ENCODE measurements at places on chromosomes 3 and 15.
A peak's percentile ranks its signal among the peaks of the same experiment; 100 is the strongest.

- DNase-seq: no peak
These were observed 56.9 kb downstream of the PLOD2 start for GRCh38 chr3:146104068-146104467.

- no peak for DNase-seq
These were observed at the start of gene FANCD2OS for GRCh38 chr3:10108091-10108490. Gene FANCD2OS (minus strand): TSS chr3:10108255. CDS start chr3:10104774, 3,481 bp downstream.

- peak; percentile 14 for DNase-seq
These were observed 2.5 kb upstream of the FEZF2 start for GRCh38 chr3:62375655-62376453.

DNA sequence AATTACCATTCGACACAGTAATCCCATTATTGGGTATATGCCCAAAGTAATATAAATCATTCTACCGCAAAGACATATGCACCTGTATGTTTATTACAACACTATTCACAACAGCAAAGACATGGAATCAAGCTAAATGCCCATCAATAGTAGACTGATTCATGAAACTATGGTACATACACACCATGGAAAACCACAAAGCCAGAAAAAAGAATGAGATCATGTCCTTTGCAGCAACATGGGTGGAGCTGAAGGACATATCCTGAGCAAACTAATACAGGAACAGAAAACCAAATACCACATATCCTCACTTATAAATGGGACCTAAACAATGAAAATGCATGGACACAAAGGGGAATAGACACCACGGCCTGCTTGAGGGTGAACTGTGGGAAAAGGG, 11.1 kb upstream of the MCF2L2 start:
- DNase-seq: no peak

- DNase-seq: peak; percentile 16
These were observed 311.4 kb downstream of the EPHB1 start for GRCh38 chr3:135106445-135106844.

DNA sequence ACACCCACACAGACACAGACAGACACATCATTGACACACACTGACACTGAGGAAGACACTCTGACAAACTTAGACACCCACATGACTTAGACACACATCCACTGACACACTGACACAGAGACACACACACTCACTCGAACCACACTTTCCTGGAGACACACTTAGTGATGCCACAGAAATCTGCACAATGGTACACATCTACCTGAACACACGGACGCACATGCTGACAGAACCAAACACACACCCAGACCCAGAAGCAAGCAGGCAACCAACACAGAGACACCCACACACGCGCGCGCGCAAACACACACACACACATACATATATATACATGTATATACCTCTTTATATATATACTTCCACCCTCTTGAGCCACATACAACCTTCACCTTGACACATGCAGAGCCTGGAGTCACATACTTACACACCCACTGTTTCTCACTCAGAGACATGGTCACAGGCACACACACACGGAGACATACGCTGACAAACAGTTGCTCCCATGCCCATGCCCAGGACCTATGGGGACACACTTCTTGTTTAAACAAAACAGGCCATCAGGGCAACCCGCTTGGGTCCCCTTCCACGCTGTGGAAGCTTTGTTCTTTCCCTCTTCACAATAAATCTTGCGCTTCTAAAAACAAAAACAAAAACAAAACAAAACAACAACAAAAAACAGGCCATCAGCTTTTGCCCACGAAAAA, 913 bp upstream of the SCN5A start:
- DNase-seq: peak; percentile 18

- DNase-seq: no peak
These were observed 3.4 kb downstream of the HYAL3 start for GRCh38 chr3:50295553-50296431.

GRCh38 chr3:188468662-188469061, 314.7 kb downstream of the LPP start:
- DNase-seq: no peak

- DNase-seq: no peak
These were observed 16.6 kb downstream of the CCDC33 start for GRCh38 chr15:74252721-74253120.

- no peak for DNase-seq
These were observed 69.8 kb upstream of the MNS1 start for GRCh38 chr15:56534728-56535127.

DNA sequence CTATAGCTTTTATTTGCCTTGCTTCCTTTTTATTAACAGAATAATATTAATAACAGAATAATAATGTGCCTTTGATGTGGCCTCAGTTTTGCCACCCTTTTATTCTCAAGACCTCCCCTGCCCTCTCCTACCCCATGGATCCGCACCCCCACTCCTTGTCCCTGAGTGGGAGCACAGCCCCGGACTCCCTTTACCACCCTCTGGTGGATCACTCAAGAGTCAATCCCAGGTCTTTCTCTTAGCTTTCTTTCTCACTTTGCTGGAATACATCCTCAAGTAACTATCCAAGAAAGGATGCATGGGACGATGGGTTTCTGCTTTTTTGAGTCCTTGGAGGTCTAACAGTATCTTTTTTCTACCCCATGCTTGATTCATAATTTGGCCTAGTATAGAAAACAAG, 63.4 kb downstream of the KLF13 start:
- no peak for DNase-seq

DNA sequence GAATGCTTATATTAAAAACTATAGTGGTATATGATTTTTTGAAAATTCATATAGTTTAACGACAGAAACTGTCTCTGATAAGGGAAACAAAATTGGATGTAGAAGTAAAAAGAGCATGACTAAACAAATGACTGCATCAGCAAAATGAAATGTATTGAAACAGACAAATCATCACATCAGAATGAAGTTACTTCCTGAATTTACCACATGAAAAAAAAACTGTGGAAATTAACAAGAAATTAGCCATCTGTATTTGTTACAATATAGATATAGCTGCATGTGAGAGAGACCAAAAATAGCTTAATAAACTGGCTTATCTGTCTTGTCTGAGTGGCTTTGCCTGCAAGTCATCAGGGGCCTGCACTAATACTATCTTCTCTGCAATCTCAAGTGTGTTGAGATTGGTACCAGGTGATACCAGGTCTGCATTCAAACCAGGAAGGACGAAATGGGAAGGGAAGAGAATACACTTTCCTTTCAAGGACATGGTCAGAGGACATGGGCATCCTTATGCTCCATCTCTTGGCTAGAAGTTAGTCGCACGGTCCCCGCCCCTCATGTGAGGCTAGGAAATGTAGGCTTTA, 388.7 kb downstream of the GRM7 start:
- DNase-seq: no peak

DNA sequence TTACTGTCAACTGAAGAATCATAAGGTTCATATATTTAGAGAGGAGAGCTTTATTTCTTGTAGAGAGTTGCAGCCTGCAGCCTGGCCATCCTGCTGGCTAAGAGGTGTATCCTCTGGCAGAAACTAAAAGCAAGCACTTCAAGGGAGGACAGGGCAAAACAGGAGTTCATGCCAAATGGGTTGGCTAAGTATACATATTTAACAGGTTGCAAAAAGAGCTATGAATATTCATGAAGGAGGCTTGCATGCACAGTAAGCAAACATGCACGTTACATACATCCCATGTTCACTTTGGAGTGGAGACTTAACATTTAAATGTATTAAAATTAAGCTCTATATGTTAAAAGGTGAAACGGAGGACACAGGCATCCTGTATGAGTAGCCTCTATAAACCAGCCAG, 354.4 kb downstream of the ERC2 start:
- no peak for DNase-seq

DNA sequence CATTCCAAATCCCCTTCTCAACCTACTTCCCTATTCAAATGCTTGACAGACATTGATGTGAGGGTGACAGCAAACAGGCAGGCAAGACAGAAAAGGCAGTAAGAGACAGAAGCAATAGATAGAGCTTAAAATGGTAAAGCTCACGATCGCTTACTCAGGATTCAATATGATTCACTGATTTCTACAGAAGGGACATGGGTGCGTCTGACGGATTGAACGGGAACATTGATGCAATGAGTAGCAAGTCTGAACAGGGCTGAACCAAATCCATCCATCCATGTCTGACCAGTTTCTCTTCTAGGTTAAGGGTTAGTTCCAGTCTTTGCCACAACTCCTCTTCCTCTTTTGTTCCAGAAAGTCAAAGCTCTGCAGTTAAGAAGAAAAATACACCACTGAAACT, 35.1 kb downstream of the P2RY1 start:
- no peak for DNase-seq

Data from GM13977 (cell line).